Mesendoderm (in vitro differentiated cells): ENCODE measurements at places on chromosomes 16 and 17.
A peak's percentile ranks its signal among the peaks of the same experiment; 100 is the strongest.

GRCh38 chr16:28531777-28532744 lies 6.7 kb downstream of the NUPR1 start:
- no peaks in the 10 kb centered on the region for H3K36me3 ChIP-seq
- H3K4me1 ChIP-seq, result no peaks in the 10 kb centered on the region
- no peaks in the 10 kb centered on the region for H3K27me3 ChIP-seq
- H3K4me3 ChIP-seq, result no peak overlapping the region

- H3K4me1 ChIP-seq, result no peaks in the 10 kb centered on the region
- DNase-seq, result no peak
- no peaks in the 10 kb centered on the region for H3K27me3 ChIP-seq
- no peaks in the 10 kb centered on the region for H3K36me3 ChIP-seq
- no peak overlapping the region for H3K4me3 ChIP-seq
Observed at GRCh38 chr16:72236866-72237265, 64.9 kb upstream of the PMFBP1 start.

DNA sequence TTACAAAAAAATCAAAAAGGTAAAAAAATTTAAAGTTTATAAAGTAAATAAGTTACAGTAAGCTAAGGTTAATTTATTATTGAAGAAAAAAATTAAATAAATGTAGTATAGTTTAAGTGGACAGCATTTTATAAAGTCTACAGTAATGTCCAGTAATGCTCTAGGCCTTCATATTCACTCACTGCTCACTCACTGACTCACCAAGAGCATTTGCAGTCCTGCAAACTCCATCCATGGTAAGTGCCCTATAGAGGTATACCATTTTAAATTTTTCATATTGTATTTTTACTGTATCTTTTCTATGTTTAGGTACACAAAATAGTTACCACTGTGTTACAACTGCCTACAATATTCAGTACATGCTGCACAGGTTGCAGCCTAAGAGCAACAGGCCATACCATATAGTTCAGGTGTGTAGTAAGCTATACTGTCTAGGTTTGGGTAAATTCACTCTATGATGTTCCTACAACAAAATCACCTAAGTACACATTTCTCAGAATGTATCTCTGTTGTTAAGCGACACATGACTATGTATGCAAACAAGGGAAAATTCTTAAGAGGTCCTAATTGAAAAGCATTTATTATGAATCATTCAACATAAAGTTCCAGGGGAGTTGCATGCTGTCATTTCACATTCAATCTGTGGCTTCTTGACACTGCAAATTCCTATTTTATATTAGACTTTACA lies 92.3 kb downstream of the SPAG9 start:
- no peak overlapping the region for H3K27ac ChIP-seq
- no peaks in the 10 kb centered on the region for H3K36me3 ChIP-seq
- H3K27me3 ChIP-seq, result no peaks in the 10 kb centered on the region
- H3K4me1 ChIP-seq, result no peaks in the 10 kb centered on the region
- no peak overlapping the region for H3K4me3 ChIP-seq

- H3K27me3 ChIP-seq, result no peaks in the 10 kb centered on the region
- H3K27ac ChIP-seq, result no peak overlapping the region
- peaks cover 2% of the 10 kb centered on the region for H3K4me1 ChIP-seq
Observed at GRCh38 chr17:47203984-47204721, 5.0 kb upstream of the MYL4 start.

DNA sequence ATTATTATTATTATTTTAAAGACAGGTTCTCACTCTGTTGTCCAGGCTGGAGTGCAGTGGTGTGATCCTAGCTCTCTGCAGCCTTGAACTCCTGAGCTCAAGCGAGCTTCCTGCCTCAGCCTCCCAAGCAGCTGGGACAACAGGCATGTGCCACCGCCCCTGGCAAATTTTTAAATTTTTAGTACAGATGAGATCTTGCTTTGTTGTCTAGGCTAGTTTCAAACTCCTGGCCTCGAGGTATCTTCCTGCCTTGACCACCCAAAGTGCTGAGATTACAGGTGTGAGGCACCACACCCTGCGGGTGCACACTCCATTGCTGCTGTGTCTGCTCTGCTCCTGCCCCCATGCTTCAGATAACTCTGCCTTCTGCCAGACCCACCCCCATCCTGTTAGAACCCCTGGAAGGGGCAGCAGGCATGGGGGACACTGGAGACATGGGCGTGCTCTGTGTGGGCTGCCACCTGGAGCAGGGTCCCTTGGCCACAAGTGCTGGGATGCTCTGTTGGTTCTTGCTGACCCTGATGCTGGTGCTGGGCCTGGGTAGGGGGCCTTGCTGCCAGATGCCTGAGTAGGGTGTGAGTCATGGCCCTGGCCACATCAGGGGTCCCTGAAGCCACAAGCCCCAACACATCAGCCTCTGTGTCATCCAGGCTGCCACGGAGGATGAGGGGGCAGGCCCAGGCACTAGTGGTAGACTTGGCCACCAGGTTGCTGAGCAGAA lies 2.6 kb downstream of the GGT6 start:
- no peak overlapping the region for H3K4me3 ChIP-seq
- no peak overlapping the region for H3K27ac ChIP-seq
- peaks cover 3% of the 10 kb centered on the region for H3K4me1 ChIP-seq
- no peak for DNase-seq
- H3K27me3 ChIP-seq, result no peaks in the 10 kb centered on the region
- H3K36me3 ChIP-seq, result no peaks in the 10 kb centered on the region

- H3K27ac ChIP-seq, result no peak overlapping the region
- DNase-seq, result no peak
- no peak overlapping the region for H3K4me3 ChIP-seq
- H3K36me3 ChIP-seq, result no peaks in the 10 kb centered on the region
- H3K27me3 ChIP-seq, result no peaks in the 10 kb centered on the region
- peaks cover 2% of the 10 kb centered on the region for H3K4me1 ChIP-seq
Observed at GRCh38 chr16:86031141-86031678, 132.2 kb downstream of the IRF8 start.

DNA sequence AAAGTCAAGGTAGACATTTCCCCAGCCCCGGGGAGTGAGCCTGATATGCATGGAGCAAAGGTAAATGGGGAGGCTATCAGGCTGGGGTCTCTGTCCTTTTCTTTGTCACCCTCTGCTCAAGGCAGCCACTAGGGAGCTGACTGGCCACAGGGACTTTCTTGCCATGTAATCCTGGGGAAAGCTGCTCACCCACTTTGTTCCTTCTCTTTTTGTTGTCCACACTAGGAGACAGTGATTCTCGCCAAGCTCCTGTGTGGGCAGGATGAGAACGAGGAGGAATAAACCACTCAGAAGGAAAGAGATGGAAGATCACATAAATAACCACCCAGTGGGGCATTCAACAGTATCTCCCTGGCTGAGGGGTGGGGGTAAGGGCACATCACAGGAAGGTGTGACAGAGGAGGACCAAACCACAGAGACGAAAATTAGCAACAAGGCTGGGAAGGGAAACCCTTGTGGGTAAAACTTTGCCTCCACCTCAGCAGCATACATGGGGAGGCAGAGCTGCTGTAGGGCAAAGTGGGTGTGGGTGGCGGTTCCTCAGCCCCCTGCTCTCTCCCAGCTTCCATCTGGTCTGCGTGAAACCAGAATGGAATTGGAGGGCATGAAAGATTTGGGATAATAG lies 26.2 kb upstream of the CCL1 start:
- no peaks in the 10 kb centered on the region for H3K4me1 ChIP-seq
- H3K27me3 ChIP-seq, result no peaks in the 10 kb centered on the region
- no peaks in the 10 kb centered on the region for H3K36me3 ChIP-seq
- no peak overlapping the region for H3K27ac ChIP-seq
- no peak overlapping the region for H3K4me3 ChIP-seq

DNA sequence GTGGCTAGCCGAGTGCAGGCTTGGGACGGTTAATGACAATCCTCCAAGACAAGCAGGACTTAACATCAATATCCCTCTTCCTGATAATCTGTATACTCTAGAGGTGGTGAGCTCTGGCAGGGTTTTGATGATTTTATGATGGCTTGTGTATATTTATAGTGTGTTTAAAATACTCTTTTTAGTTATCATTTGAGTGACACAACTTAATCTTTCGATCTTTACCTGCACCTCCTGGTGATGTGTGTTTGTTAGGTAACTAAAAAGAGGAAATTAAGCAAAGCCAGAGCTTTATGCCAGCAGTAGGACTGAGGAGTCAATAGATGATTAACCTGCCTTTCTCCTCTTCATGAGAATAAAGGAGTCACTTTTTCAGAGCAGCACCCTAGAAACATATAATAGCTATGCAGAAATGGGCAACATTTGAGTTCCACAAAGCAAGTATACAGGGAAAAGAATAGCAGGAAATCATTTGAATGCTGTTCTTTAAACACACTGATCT lies 210.5 kb downstream of the IRX3 start:
- H3K4me1 ChIP-seq, result no peaks in the 10 kb centered on the region
- no peak overlapping the region for H3K4me3 ChIP-seq
- H3K27ac ChIP-seq, result no peak overlapping the region
- no peak for DNase-seq
- H3K27me3 ChIP-seq, result no peaks in the 10 kb centered on the region

GRCh38 chr16:48408688-48409087 lies 23.5 kb upstream of the SIAH1 start:
- H3K36me3 ChIP-seq, result no peaks in the 10 kb centered on the region
- H3K27me3 ChIP-seq, result no peaks in the 10 kb centered on the region
- DNase-seq, result no peak
- H3K4me3 ChIP-seq, result no peak overlapping the region
- H3K4me1 ChIP-seq, result no peaks in the 10 kb centered on the region

GRCh38 chr17:67992548-67993152 lies 3.6 kb downstream of the C17orf58 start:
- peaks cover 2% of the 10 kb centered on the region for H3K27me3 ChIP-seq
- peak overlapping the region; percentile 82 for H3K27ac ChIP-seq
- no peak for DNase-seq

GRCh38 chr16:30335598-30336474 lies 19.3 kb downstream of the CD2BP2 start:
- no peak overlapping the region for H3K4me3 ChIP-seq
- H3K27me3 ChIP-seq, result no peaks in the 10 kb centered on the region
- no peak for DNase-seq
- no peaks in the 10 kb centered on the region for H3K4me1 ChIP-seq
- H3K27ac ChIP-seq, result no peak overlapping the region
- no peaks in the 10 kb centered on the region for H3K36me3 ChIP-seq

DNA sequence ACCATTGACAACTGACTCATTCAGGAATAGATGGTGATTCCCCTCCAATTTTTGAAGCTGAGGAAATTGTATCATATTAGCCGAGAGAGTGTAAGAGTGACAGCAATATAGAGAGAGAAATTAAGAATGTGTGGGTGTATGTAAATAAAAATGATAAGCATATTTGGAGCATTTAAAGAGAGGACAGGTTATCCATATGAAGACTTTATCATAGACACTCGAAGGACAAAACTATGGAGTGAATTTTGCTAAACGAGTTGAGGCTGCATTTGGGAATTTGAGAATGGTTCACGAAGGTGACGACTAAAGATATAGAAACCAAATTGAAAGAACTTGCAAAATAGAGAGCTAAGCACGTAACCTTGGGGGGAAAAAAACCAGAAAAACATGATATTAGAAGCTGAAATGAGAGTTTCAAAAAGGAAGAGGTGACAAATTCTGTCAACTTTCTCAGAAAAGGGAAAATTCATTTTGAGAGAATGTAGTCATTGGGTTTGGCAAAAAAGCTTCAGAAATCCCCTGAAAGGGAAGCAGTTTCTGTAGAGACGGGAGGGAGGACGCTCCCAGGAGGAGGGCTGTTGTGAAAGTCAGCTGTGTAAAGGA lies 129.7 kb downstream of the KCNJ2 start:
- no peaks in the 10 kb centered on the region for H3K27me3 ChIP-seq
- H3K4me1 ChIP-seq, result no peaks in the 10 kb centered on the region
- H3K36me3 ChIP-seq, result no peaks in the 10 kb centered on the region
- no peak for DNase-seq
- no peak overlapping the region for H3K4me3 ChIP-seq

GRCh38 chr16:31767267-31767666 lies 106.3 kb upstream of the ZNF267 start:
- no peaks in the 10 kb centered on the region for H3K27me3 ChIP-seq
- no peaks in the 10 kb centered on the region for H3K4me1 ChIP-seq
- H3K27ac ChIP-seq, result no peak overlapping the region
- DNase-seq, result no peak
- H3K36me3 ChIP-seq, result no peaks in the 10 kb centered on the region

GRCh38 chr16:46949241-46949892 lies 24.1 kb downstream of the DNAJA2 start:
- H3K36me3 ChIP-seq, result no peaks in the 10 kb centered on the region
- no peak overlapping the region for H3K27ac ChIP-seq
- no peaks in the 10 kb centered on the region for H3K27me3 ChIP-seq

- DNase-seq, result no peak
- no peak overlapping the region for H3K27ac ChIP-seq
- H3K36me3 ChIP-seq, result no peaks in the 10 kb centered on the region
- H3K4me1 ChIP-seq, result no peaks in the 10 kb centered on the region
- H3K4me3 ChIP-seq, result no peak overlapping the region
Observed at GRCh38 chr16:81774348-81774747, 4.7 kb upstream of the PLCG2 start.

- no peaks in the 10 kb centered on the region for H3K36me3 ChIP-seq
- no peak overlapping the region for H3K4me3 ChIP-seq
- H3K27me3 ChIP-seq, result no peaks in the 10 kb centered on the region
Observed at GRCh38 chr17:80816241-80817103, 175.2 kb upstream of the CHMP6 start.

DNA sequence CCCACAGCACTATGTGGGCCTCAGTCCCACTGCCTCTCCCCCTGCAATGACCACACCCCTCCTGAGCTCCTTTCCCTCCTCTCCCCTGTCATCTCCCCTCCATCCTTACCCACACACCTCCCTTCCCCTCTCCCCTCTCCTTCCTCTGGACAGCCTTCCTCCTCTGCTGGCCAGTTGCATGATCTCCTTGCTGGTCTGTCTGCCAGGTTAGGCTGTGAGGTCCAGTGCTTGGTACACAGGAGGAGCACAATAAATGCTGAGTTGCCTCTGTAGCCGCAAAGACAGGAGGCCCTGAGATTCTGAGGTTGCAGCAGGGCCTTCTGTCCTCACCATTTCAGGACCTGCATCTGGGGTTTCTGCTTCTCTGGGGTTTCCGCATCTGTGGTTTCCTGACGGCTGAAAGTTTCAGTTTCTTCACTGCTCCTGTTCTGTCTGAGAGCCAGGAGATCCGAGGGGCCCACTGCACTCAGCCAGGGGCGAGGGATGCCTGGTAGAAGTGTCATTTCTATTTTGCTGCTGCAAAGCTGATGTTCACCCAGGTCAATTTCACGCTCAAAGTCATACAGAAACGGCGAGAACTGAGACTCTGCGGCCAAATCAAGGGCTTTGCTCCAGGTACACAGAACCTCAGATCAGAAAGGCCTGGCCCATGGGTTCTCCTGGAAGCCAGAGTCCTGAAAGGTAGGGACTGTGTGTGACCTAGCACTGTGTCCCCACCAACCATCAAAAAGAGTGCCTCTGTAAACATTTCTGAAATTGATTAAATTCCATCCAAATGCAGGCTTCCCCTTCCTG lies 4.6 kb upstream of the SLC12A3 start:
- no peak overlapping the region for H3K4me3 ChIP-seq
- peaks cover 18% of the 10 kb centered on the region for H3K4me1 ChIP-seq
- H3K27ac ChIP-seq, result peak overlapping the region; percentile 62
- no peaks in the 10 kb centered on the region for H3K27me3 ChIP-seq

DNA sequence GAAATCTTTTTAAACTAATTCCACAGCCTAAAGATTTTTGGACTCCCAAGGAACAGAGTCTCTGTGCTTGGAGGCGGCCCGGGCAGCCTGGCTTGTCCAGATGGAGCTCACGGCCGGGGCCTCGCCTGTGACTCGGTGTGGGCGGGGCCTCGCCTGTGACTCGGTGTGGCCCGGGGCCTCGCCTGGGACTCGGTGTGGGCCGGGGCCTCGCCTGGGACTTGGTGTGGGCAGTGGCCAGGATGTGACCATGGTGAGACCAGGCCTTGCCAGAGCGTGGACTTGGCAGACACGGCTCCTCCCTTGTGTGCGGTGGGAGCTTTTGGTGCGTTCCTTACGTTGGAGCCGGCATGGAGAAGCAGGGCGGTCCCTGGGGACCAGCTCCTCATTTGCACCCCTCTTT lies 92.3 kb downstream of the METRNL start:
- DNase-seq, result no peak
- no peaks in the 10 kb centered on the region for H3K4me1 ChIP-seq
- no peaks in the 10 kb centered on the region for H3K27me3 ChIP-seq
- H3K27ac ChIP-seq, result no peak overlapping the region
